Activated naive CD4-positive, alpha-beta T cell treated with anti-CD3 and anti-CD28 coated beads, Interleukin-2, amount 50 U/mL, for 72 hours (primary cell): ENCODE measurements at places on chromosomes 12 and 14.

GRCh38 chr14:63203618-63204406 is 431 bp upstream of the RHOJ start:
- DNase-seq, result no peak

DNA sequence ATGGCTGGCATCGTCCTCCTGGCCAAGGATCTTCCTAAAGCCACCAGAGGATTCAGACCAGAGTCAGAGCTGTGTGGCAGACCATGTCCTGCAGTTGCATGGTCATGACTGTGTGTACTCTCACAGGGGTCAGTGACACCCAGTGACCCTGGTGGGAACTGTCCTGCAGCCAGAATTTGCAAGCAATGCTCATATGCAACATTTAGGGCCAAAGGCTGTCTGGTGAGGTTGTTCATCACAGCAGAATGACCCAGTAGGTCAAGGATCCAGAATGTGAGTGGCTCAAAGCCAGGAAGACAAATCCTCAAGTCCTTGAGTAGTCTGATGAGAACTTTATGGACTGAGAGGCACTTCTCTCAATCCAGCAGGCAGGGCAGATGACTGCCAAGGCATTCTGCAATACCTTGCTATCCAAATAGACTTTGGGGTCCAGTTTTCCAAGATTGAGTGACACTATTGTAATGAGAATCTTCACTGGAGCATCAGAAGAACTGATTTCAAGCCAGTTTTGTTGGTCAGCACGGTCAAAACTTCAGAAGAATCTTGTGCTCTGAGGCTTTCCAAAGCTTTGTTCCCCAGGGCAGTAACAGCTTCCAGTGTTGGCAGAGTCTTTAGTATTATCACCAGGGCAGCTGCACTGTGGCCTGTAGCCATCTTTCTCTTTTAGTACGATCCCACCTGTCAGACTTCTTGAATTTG is 122.0 kb downstream of the PTCSC3 start:
- DNase-seq, result no peak

DNA sequence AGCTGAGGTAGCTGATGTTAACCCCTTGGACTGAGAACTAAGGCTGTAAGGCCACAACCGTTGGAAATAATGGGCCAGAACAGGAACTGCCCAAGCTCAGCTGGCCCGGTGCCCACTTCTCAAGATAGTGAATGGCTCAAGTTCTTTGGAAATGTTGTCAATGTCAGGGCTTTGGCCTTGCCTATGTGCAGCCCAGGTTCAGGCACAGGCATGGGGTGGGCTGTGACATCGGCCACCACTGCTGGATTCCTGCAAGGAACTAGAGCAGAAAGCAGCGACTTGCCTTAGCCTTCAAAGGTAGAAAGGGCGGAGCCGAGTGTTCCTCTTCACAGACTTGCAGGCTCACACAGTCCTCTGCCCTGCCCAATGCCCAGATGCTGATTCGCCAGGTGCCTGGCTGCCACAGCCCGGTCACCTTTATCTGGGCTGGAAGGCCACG is 291.2 kb downstream of the ZFP36L1 start:
- DNase-seq, result no peak

- DNase-seq, result no peak
These were observed 266.4 kb downstream of the NAV3 start for GRCh38 chr12:78096909-78097597.

- DNase-seq, result no peak
These were observed 11.6 kb downstream of the KRT7 start for GRCh38 chr12:52244615-52244994.

GRCh38 chr12:125296701-125297100 is 231.5 kb downstream of the AACS start:
- no peak for DNase-seq

GRCh38 chr12:123251403-123252076 is 18.3 kb downstream of the MTRFR start:
- peak; percentile 18 for DNase-seq

GRCh38 chr12:45933504-45933903 is 56.9 kb downstream of the SCAF11 start:
- no peak for DNase-seq

DNA sequence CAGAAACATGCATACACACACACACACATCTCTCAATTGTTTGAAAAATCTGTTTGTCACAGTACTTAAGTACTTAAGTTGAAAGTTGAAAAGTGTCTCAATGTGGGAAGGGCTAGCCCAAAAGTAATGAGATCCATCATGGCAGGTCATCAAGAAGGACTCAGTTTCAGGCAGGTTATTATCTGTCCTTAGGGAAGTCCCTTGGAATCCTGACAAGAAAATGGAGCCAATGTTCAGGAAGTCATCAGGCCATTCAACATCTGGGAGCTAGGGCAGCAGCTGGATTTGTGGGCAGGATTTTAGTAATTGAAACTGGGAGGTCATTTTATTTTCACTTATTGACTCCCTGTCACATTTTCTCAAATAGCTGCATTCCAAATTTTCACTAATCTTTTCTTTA is 56.0 kb downstream of the MSRB3 start:
- DNase-seq, result no peak

DNA sequence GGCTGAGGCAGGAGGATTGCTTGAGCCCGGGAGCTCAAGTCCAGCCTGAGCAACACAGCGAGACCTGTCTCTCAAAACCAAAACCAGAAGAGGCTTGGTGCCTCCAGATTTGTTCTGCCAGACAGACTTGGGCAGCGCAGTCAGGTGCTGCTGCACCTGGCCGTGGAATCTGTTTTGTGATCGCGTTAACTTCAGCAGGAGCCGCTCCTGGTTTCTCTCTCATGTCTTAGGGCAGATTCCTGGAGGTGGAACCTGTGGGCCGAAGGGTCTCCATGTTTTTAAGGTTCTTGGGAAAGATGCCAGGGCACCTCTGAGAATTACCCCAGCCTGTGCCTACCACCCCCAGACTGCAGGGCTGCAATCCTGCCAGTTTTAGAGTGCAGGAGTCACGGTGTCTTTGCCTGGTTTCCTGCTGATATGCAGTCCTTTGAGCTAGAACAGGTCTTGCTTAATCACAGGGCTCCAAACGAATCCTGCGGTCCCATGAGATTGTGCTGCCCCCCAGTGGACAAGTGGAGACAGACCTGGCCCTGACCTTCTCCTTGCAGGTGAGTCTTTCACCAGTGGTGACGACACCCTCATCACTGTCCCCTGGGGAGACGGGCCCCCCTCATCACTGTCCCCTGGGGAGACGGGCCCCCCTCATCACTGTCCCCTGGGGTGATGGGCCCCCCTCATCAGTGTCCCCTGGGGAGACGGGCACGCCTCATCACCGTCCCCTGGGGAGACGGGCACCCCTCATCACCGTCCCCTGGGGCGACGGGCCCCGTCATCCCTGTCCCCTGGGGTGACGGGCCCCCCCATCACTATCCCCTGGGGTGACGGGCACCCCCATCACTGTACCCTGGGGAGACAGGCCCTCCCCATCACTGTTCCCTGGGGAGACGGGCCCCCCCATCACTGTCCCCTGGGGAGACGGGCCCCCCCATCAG is 37.6 kb downstream of the PACS2 start:
- DNase-seq, result peak; percentile 91
